ENCODE measurements at places on chromosomes 4 and X.

- no peak for DNase-seq
Observed at GRCh38 chrX:145821291-145821897, 3.8 kb downstream of the SLITRK2 start.

DNA sequence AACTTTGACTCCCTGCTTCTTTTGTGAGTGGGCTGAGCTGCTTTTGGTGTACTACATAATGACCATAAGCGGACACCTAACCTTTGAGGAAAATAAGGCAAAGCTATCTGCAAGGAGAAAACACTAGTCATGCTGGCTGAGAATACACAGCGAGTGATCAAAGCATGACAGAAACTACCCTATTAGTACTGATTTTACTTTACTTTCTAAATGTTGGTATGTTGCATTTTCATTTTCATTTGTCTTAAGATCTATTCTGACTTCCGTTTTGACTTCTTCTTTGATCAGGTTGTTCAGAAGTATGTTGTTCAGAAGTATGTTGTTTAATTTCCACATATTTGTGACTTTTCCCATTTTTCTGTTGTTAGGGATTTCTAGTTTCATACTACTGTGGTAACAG, 361.1 kb downstream of the TRAM1L1 start:
- no peak for DNase-seq

GRCh38 chrX:136850441-136851175, 29.9 kb downstream of the RBMX start:
- DNase-seq, result no peak

- no peak for DNase-seq
Observed at GRCh38 chr4:105605493-105605892, 53.1 kb downstream of the ARHGEF38 start.

GRCh38 chr4:100591161-100591876, 73.5 kb upstream of the EMCN start:
- no peak for DNase-seq

GRCh38 chrX:53288189-53288588, 6.8 kb upstream of the IQSEC2 start:
- DNase-seq, result no peak

- no peak for DNase-seq
Observed at GRCh38 chr4:152525878-152526277, 10.0 kb downstream of the FBXW7 start.

DNA sequence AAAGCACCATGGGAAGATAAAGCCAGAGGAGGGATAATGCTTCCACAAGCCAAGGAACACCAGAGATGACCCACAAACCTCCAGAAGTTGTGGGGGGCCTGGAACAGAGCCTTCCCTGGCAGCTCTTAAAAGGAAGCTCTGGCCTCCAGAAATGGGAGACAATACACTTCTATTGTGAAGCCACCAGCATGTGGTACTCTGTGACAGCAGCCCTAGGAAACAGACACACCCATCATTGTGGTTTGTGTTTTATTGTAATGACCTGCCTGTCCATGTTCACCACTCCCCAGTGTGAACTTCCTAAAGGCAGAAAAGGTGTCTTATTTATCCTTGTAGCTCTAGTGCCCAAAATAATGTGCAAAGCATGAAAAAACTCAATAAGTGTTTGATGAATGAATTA, 264.1 kb upstream of the GATB start:
- DNase-seq, result no peak

GRCh38 chr4:8700531-8700930, 108.0 kb downstream of the CPZ start:
- no peak for DNase-seq

DNA sequence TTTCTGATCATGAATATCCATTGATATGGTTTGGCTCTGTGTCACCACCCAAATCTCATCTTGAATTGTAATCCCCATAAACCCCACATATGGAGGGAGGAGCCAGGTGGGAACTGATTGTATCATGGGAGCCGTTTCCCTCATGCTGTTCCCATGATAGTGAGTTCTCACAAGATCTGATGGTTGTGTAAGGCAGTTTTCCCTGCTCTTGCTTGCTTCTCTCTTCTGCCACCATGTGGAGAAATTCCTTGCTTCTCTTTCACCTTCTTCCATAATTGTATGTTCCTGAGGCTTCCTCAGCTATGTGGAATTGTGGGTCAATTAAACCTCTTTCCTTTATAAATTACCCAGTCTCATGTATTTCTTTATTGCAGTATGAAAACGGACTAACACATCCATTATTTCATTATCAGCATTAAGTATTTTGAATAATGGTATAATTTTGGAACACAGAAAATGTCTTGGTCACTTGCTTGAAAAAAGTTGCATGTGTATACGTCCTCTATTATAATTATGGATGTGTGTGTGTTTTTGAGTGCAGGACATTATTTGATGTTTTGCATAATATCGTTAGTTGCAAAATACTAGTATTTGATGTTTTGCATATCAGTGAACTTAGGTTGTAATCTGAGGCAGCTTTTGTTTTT, 334.6 kb downstream of the PCDH10 start:
- DNase-seq, result no peak

- no peak for DNase-seq
Observed at GRCh38 chrX:72409993-72410392, 104.3 kb upstream of the CITED1 start.

GRCh38 chr4:173426064-173426463, 27.1 kb upstream of the SCRG1 start:
- DNase-seq, result no peak

GRCh38 chrX:42175843-42176242, 252.5 kb upstream of the CASK start:
- no peak for DNase-seq

DNA sequence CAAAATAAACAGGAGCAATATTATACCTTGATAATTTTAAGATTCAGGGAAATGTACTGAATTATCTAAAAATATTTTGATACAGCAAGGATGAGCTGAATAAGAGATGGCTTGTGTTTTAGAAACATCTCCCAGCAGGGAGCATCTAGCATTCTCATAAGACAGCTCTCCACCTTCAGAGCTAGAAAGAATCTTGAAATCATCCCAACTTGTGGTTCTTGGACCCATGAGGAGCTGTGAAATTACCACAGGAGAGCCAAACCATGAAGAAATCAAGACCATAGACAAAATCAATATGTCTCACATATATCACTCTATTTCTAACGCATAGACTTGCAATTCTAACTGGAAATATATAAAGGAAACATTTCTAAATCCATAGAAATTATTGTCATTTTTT, 210.6 kb upstream of the DKK2 start:
- no peak for DNase-seq

DNA sequence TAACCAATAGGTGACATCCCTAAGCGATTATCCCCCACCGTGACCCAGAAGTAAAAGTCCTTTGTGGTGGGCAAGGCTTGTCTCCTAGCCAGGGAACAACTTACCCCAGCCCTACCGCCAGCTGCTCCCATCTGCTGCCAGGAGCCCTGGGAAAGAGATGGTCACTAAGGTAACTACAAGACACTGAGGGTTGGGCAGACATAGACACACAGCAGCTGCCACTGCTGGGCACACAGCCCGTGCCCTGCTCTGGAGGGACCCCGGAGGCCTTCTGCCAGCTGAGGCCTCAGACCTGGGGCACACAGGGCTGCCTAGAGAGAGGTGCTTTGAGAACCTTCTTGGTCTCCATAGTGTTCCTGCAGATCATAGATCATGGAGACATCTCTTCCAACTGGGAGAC, 53.0 kb upstream of the PROM1 start:
- no peak for DNase-seq

DNA sequence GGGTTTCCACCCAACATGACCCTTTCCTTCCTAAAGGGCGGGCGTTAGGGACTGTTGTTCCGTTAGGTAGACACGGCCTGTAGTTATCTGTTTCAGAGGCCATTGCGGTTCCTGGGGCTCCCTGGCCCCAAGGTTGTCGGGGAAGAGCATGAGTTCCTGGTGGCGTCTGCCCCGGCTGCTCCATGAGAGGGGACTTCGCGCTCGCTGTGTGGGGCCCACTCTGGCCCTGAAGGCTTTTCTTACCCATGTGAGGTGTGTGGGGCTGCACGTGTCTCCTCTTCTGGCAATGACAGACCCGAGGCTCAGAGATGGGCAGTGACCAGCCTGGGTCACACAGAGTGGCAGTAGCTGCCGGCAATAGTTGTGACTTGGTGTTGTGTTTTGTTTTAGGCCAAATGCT, 9.1 kb downstream of the TADA2B start:
- no peak for DNase-seq

GRCh38 chrX:51743179-51743957, at the start of gene GSPT2:
GSPT2 (plus strand) TSS chrX:51743442; CDS start chrX:51743627, 185 bp downstream.
- DNase-seq, result no peak

DNA sequence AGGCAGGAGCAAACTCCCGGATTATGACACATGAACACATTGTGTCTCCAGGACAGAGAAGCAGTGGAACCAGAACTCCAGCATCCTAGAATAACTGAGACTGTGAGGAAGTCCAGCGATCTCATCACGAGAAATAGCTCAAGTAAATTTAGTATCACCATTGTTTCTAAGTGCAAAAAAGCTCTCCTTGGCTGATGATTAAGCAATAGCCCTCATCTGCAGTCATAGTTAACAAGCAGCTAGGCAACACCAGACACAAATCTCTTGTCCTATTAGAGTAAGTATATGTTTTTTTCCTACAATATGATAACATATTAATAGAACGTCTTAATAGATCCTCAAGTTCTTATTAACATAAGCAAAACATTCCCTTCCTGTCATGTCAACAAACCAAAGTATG, 2.4 kb upstream of the CFAP299 start:
- DNase-seq, result no peak

GRCh38 chr4:110034026-110034393, 121.3 kb downstream of the EGF start:
- no peak for DNase-seq

DNA sequence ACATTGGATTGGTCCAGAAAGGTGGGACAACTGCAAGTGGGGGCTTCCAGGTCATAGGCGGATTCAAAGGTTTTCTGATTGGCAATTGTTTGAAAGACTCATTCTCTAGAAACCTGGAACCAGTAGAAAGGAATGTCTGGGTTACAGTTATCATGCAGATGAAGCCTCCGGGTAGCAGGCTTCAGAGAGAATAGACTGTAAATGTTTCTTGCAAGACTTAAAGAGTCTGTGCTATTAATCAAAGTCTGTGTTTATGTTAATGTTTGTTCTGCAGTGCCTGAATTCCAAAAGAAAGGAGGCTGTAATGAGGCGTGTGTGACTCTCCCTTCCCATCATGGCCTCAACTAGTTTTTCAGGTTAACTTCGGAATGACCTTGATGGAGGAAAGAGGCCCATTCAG, 43.9 kb upstream of the GC start:
- peak; percentile 71 for DNase-seq

- DNase-seq, result no peak
Observed at GRCh38 chr4:138595171-138595570, 353.0 kb upstream of the SLC7A11 start.

DNA sequence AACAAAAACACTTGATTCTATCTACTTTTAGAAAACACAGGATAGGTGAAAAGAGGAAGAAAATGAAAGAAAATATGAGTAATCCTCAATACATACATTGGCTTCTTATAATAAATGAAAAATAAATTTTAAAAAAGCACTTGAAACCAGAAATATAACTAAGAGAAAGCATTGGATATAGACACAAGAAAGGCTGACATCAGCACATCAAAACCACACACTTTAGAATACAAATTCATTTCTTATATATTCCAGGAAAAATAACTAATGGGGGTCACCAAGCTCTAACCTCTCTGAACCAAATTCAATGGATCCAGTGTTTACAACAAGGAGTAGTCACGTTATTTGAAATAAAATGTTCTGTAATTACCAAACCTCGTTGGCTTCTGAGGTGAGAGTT, 133.5 kb downstream of the REELD1 start:
- DNase-seq, result no peak

DNA sequence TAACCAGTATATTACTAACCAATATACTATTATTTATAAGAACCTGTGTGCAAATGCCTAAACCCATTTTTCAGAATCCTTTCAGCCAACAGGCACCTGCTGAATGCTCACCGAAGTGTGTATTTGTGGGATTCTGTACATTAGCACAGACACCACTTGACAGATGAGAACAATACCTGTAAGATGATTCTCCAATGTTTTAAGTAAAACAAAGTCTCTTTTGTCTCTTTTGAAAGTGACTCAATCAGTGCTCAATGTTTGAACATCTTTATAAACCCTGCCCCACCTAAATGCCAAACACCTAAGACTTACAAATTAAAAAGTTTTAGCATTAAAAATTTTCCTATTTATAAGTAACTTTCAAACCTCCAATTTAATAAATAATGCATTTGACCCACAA, 763 bp downstream of the ASB9 start:
- no peak for DNase-seq

- no peak for DNase-seq
Observed at GRCh38 chr4:169071747-169072146, 61.7 kb upstream of the CBR4 start.

DNA sequence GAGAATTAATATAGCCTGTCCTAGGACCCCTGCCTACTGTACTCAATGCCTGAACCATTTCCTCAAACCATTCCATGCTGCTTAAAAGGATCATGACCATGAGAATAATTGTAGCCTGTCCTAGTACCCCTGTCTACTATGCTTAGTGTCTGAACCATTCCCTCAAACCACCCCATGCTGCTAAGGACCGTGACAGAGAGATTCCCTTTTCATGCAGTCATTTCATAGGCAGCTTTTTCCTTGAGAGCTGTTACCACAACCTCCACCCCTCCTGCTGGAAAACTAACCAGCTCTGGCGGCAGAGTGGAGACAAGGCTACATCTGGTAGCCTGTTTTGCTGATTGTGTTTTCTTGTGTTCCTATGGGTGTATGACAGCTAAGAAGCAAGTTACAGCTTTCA, 174.9 kb upstream of the SMARCAD1 start:
- DNase-seq, result no peak
